Activated T-cell treated with anti-CD3 and anti-CD28 coated beads, Interleukin-2, amount 50 U/mL, for 72 hours (primary cell): ENCODE measurements at places on chromosomes 1 and 21. TPM values are rescaled to one million over a fixed set of nuclear protein-coding genes. Genes with fewer than 3 reads are reported as not detected.

The CRNN gene
- not detected for total RNA-seq

The NBPF12 gene
- 15.4 TPM for total RNA-seq

The EFHD2 gene
- 45.7 TPM for total RNA-seq

- no peaks in the 10 kb centered on the region for H3K27me3 ChIP-seq
- no peaks in the 10 kb centered on the region for H3K4me1 ChIP-seq
- no peak for DNase-seq
- no peaks in the 10 kb centered on the region for H3K36me3 ChIP-seq
Observed at GRCh38 chr1:65343286-65343685, 33.9 kb downstream of the DNAJC6 start.

DNA sequence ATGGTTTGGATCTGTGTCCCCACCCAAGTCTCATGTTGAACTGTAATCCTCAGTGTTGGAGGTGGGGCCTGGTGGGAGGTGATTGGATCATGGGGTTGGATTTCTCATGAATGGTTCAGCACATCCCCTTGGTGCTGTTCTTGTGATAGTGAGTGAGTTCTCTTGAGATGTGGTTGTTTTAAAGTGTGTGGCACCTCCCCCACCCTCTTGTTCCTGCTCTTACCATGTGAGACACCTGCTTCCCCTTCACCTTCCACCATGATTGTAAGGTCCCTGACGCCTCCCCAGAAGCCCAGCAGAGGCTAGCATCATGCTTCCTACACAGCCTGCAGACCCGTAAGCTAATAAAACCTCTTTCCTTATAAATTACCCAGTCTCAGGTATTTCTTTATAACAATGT is 55.8 kb downstream of the SUSD4 start:
- H3K4me1 ChIP-seq, result no peaks in the 10 kb centered on the region
- DNase-seq, result no peak
- no peak overlapping the region for H3K4me3 ChIP-seq
- no peaks in the 10 kb centered on the region for H3K36me3 ChIP-seq

DNA sequence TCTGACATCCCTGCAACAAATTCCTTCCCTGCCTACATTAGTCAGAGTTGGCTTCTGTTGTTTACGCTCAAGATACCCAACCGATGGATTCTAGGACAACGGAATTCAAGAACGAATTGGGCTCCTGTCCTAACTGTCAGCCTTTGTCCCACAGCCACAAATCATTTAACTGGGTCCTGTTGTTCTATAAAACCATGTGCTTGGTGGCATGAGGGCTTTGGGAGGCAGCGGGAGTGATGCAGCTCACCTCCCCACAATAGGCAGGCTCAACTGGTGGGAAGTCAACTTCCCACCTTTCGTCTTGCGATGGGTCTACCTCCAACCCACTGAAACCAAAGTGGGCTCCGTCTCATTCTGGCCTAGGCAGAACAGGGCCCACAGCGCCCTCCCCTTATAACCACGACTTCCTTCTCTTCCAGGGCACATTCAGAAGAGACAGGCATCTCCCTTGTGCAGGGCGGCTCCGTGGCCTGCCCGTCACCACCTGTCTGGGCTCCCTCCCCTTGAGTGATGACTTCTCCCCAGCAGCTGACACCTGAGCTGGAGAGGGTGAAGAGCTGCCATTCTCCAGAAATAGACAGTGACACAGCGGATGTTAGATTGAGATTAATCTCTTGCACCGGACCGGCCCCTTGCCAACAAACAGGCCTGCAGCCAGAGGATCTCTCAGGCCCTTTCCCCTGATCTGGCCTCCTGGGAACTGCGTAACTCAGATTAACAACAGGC is 26.5 kb downstream of the LRRC38 start:
- no peak overlapping the region for H3K4me3 ChIP-seq
- DNase-seq, result no peak
- no peaks in the 10 kb centered on the region for H3K36me3 ChIP-seq
- no peaks in the 10 kb centered on the region for H3K4me1 ChIP-seq
